ENCODE measurements at places on chromosomes 16 and 17.

GRCh38 chr17:81253358-81254131, 14.4 kb downstream of the NDUFAF8 start:
- no peak for DNase-seq

DNA sequence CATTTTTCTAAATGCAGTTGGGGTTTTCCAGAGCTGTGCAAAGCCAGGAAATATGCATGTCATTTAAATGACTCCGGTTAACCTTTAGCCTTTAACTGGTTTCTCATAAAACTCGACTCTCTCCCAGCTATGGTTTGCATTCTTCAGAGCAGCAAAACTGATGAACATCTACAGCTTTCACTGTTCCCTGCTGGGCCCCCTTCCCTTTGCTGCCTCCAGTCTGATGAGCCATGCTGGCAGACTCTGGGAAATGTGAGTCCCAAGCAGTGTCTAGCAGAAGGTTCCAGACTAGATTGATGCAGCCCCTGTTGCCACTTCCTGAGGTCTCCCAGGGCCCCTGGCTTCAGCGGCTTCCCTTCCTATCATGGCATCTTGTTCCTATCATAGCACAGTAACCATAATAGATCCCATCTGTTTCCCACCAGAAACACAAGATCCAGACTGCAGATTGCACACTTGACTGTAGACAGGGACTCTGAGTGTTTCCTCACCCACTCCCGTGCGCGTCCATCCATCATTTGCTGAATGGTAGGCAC, 135.4 kb downstream of the CLEC16A start:
- peak; percentile 93 for DNase-seq

DNA sequence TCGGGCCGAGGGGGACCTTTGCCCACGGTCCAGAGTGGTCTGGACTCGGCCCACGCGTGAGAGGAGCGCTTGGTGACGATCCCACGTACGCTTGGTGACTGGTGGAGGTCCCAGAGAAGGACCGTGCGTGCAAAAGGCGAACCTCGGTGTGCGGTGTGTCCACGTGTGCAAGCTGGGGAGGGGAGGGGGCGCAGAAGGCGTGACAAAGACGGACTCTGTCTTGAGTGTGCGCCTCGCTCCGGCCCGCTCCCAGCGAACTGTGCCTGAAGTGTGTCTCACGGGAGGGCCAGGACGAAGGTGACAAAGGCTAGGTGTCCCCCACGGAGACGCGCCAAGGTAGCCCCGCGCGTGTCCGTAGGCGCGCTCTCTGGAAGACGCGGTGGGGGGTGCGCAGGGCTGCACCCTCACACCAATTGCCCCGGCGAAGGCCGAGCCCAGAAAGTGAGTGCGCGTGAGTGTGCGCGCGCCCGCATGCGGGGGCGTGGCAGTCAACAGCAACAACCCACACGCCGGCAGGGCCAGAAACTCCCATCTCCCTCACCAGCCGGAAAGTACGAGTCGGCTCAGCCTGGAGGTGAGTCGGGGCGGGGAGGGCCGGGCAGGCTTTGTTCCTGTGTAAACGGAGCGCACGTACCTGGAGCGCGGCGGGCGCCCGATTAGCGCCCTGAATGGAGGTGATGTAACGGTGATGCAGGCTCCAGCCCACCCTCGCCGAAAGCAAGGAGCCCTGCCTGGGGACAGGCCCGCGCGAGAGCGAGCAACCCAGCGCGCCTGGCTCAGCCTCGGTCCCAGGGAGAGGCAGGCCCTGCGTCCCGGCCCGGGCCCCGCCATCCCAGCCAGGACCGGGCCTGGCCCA, at the start of gene GPRC5C:
Gene GPRC5C (plus strand): TSS at position 521 of the 856 bp plus-strand sequence. CDS start 7,689 bp downstream, outside the sequence.
- no peak for DNase-seq

- DNase-seq = no peak
Observed at GRCh38 chr17:78118801-78119241, 9.7 kb downstream of the TMC6 start.

GRCh38 chr17:45854209-45854608, 9.5 kb downstream of the SPPL2C start:
- no peak for DNase-seq

- DNase-seq = no peak
Observed at GRCh38 chr17:337453-337852, 15.2 kb downstream of the RPH3AL start.

GRCh38 chr17:2338315-2338657, 985 bp downstream of the SGSM2 start:
- DNase-seq = no peak

DNA sequence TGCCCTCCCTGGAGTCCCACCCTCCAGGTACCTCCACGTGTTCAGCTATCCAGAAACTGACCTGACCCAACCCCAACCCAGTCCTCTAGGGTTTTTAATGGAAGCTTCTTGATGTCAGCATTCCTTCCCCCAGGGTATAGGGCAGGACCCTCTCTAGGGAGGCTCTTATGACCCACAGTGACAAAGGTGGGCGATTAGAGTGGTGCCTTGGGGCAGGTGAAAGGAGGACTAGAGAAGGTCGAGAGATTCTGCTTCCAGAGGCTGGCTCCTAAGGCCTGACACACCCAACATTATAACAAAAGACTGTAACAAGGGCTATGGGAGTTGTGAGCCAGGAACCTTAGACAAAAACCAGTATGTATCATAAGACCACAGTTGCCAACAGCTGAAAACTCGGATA, 17.2 kb downstream of the COX11 start:
- no peak for DNase-seq

- DNase-seq = no peak
Observed at GRCh38 chr16:64422259-64422658, 699.6 kb downstream of the CDH11 start.

DNA sequence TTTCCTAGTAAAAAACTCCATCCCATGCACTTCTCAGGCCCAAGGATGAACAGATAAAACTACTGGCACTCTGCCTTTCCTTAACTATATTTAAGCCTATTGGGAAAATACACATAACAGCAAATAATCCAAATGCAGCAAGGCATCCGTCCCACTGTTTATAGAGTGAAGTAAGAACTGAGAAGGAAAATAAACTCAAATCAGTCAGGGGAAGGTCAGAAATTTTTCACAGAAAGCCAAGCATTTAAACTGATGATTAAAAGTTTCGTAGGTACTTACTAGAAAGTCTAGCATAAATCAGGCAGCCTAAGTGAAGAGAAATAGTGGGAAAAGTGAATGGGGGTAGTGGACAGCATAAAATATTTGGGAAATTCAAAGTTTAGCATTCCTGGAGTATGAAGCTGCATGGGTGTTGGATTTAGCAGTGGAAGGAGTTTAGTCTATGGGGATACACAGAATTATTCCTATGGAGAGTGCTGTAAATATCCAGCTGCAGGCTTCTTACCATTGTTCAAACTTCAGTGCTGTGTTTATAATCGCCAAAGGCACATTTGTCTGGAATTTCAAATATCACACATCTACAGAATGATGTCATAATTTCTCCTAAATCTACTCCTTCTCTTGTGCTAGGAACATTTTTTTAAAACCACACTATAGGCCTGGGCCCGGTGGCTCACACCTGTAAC, 1131.0 kb upstream of the GOT2 start:
- DNase-seq = no peak

GRCh38 chr17:81557276-81558114, 5.3 kb upstream of the FAAP100 start:
- DNase-seq = no peak

- DNase-seq = no peak
Observed at GRCh38 chr16:8239443-8239842, 350.9 kb downstream of the TMEM114 start.

DNA sequence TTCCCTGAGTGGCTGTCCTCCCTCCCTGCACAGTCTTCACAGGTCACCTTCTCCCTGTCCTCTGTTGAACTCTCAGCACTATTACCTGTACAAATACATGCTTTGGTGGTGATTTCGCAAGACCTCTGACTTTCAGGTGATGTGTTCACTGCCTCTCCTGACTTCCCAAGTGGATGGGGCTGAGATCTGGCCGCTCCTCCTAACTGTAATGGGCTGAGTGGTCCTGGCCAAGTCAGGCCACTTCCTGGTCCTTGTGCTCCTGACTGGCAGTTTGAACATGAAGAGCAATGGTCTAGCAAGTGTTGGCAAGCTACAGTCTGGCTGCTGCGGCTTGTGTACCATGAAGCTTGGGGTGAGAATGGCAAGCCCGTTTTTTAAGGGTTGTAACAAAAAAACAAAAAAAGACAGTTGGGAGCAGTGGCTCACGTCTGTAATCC, 11.7 kb upstream of the TMED6 start:
- no peak for DNase-seq

GRCh38 chr17:16444258-16444886, 29.0 kb downstream of the TRPV2 start:
- DNase-seq = no peak

DNA sequence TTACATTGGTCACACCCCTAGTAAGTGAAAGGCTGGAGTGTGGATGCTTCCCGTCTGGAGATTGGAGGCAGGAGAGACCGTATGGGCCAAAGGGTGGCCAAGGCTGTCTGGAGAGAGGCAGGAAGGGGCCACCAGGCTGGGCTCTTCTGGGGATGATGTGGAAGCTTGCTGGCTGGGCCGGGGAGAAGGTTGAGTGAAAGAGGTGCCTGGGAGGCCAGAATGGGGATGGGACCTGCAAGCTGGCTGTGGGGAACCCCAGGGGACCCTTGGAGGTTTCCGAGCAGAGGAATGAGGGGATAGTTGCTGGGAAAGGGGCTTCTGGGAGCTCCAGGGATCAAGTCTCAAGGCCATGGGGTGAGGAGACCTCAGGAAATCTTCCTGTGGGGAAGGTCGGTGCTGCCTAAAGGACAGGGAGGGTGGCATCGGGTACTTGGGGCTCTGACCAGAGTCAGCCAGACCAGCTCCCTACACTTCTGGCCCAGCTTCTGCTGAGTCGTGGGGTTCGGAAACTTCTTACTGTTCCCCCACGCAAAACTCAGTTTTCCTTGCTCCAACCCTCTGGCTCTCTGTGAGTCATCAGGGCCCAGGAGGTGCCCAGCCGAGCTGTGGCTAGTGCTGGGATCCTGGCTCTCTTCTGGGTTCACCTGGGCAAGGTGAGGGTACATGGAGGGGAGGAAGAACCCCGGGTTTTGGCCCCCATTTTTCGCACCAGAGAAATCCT, 3.1 kb downstream of the MRC2 start:
- DNase-seq = no peak

DNA sequence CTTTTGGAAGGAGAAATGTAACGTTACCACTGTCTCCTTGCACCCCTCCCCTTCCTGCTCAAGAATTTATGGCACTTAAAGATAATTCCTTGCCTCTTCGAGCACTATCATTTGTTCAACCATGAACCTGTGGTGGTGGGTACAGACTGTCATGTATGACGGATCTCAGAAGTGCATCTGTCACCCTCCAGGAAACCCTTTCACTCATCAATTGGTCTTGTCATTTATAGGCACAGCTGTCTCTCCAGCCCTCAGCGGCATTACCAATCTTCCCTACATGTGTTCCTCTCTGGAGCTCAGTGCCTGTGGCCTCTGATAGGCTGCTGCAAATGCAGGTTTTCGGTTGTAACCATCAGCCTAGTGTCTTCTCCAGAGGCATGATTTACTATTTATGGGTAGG, 15.0 kb downstream of the CNTNAP4 start:
- no peak for DNase-seq

DNA sequence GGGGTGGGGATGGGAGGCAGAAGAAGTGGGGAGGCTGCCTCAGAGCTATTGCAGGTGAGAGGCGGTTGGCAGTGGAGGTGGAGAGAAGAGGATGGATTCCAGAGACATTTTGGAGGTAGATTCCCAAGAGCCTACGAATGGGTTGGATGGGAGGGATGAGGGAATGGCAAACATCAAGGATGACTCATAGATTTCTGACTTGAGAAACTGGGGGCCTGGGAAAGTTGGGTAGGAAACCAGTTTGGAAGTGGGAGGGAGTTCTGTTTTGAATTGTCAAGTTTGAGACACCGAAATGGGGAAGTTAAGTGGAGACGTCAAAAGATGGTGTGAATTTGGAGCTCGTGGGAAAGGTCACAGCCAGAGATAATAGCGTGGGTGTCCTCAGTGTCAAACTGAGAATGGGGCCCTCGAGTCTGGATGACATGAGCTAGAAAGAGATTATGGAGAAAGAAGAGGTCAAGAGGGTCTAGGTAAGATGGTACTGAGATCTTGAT, 6.2 kb upstream of the CYLD start:
- DNase-seq = no peak

GRCh38 chr17:67017910-67018309, 26.4 kb upstream of the CACNG1 start:
- DNase-seq = no peak

DNA sequence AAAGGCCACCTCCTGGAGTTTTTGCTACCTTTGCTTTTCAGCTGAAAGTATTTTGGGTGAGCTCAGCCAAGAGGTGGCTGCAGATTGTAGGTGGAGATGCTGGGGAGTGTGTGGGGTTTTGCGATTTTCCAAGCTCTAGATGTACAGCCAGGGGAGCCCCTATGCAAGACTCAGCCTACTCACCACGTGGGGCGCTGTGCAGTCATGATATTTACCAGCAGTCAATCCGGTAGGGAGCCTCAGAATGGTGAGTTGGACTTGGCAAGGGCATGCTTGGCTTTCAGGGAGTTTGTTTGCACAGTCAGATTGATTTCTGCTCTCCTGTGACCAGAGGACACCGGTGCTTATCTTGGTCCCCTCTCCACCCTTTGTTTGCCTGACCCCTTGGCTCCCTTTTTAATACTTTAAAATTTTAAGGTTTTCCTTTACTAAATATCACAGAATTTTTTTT, 175.3 kb downstream of the UTP18 start:
- DNase-seq = no peak

GRCh38 chr16:62638964-62639870, 603.0 kb upstream of the CDH8 start:
- DNase-seq = no peak

DNA sequence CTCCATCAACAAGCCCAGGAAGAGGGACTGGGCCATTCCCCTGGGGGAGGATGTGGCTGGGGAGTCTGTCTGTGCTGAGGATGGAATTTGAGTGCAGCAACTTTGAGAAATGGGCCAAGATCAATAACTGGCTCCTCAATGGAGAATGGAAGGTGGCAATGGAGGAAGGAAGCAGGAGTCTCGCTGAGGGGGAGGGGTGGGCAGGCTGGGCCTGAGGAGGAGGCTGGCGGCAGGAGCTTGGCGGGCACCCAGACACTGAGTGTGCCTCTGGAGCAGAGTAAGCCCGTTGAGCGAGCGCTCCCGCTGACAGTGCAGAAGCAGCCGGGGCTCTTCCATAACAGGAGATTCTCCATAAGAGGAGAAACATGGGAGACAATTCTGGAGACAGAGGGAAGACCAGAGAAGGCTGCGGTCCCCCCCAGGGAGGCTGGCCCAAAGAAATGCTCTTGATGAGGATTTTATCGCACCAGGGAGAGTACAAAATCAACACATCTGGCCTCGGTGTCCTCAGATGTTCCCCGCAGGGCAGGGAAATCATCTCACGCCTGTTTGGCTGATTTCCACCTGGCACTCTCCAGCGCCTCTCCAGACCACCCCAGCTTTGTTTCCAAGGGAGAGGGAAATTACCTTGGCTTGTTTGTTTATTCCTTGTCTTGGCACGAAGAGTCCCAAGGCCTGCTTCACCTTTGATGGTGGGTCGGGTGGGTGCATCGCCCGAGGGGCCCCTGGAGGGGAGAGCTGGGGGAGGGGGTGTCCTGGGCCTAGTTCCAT, 2.8 kb upstream of the MMP15 start:
- DNase-seq = peak; percentile 46

- DNase-seq = no peak
Observed at GRCh38 chr17:55794725-55795482, 44.1 kb downstream of the PCTP start.

All from astrocyte of the cerebellum (primary cell).